ENCODE measurements at places on chromosomes 5 and 9.

- DNase-seq: no peak
Measured at GRCh38 chr5:93579692-93580062, 1.3 kb downstream of the NR2F1-AS1 start.

GRCh38 chr5:61198606-61199005, 36.3 kb upstream of the SMIM15 start:
- DNase-seq: no peak

- DNase-seq: no peak
Measured at GRCh38 chr5:179885491-179886090, 22.1 kb downstream of the TBC1D9B start.

GRCh38 chr5:135993335-135993879, 35.4 kb upstream of the TGFBI start:
- DNase-seq: no peak

DNA sequence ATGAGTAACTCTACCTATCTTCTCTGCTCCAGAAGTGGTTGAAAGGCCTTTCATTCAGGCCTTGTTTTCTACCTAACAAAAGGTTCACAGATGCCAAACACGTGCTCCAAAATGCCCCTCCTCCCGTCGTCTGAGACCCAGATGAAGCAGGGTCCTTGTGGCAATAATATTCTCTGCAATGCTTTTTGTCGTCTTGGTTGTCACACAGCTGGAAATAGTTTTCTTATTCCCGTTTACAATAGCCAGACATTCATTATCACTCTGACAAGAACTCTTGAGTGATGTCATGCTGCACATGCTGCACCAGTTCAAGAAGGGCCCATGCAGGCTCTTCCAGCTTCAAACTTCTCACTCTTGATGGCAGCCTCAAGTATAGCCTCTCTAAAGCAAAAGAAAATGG, 7.8 kb downstream of the LPAR1 start:
- DNase-seq: no peak

DNA sequence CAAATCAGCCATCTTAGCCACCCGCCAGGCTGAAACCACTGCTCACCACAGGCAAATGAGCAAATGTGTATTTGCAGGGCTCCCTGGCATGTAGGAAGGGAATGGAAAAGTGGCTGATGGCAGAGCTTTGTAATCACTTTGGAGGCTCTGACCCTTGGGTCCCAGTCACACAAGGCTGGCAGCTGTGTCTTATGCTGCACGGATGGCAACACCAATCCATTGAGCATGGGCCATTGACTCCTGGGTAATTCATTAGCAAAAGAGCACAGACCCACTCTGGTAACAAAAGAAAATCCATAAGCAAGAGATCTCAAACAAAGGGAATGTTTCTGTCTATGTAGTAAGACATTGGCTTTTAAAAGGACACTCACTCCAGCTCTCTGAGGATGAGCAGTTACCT, 57.6 kb downstream of the SPOCK1 start:
- no peak for DNase-seq

- no peak for DNase-seq
Measured at GRCh38 chr9:6224393-6225154, 9.0 kb downstream of the IL33 start.

- DNase-seq: no peak
Measured at GRCh38 chr5:137994556-137994955, 38.3 kb downstream of the FAM13B start.

- DNase-seq: peak; percentile 52
Measured at GRCh38 chr5:150000990-150001659, 586 bp downstream of the HMGXB3 start.

GRCh38 chr9:92738661-92739081, 26.0 kb downstream of the BICD2 start:
- DNase-seq: no peak

DNA sequence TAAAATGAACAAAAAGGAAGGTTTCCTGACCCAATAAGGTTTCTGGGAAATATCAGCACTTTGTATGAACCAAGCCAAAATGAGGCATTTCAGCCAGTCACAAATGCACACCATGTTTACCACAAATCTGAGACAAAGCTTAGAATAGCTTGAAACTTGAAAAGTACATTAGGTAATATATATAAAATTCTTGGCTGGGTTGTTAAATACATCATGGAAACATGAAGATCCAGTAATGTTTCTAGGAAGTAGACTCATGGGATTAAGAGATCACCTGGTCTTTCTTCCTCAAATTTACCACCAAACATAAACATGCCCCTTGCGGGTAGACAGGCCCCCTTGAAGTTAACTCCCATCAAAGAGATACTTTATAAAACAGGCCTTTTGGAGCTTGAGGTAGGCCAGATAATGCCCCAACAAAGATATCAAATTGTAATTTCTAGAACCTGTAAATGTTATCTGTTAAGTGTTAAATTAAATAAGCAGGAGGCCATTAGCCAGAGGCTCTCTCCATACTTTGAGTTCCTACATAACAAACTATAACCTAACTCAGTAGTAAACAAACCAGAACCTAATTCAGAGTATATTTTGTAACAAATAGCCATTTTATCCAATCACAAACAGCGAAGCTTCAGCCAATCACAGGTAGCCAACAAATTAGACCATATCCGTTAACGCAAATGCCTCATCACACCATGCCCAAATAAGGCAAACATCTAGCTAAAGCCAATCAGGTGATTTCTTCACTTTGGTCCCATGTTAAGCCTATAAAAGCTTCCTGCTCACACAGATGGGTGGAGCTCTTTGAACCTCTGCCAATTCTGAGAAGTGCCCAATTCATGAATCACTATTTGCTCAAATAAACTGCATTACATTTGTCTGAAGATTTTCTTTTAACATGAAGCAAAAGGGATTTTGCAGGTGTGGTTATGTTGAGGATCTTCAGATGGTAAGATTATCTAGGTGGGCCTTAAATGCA, 127.9 kb upstream of the TARS1 start:
- DNase-seq: no peak

DNA sequence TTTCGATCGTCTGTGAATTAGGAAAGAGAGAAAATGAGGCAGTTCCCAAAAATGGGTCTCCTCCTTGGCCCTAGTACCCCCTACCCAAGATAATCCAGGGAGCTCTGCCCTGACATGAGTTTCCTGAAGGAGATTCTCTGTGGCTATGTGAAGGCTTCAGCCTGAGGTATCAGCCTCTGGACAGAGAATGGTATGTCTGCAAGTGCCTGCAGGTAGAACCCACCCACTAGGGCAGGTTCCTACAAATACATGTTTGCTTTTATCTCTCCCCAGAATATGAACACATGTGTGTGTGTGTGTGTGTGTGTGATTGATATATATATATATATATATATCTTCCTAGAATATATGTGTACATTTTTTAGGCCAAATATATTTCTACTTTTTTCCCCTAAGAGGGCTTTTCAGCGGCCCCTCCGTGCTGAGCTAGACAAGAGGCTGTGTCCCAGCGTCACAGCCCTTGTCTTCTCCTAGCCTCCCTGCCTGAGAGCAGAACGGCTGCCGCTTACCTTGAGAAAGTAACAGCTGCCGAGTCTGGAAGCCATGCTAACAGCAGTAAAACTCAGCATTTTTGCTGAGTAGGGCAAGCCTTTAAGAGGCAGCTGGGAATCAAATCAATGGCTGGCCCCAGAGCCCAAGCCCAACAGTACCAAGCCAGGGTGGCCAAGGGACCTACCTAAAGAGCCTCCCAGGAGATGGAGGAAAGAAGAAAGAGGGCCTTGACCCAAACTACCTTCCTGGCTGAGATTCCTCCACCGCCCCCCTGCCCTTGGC, 2.1 kb downstream of the BRINP1 start:
- no peak for DNase-seq

- no peak for DNase-seq
Measured at GRCh38 chr9:3281399-3281798, 244.4 kb downstream of the RFX3 start.
